Stimulated activated CD4-positive, alpha-beta T cell treated with anti-CD3 and anti-CD28 coated beads, Interleukin-15, amount 100 ng/mL, for 1 hour (primary cell): ENCODE measurements at places on chromosomes 2 and 18.

- no peak for DNase-seq
Observed at GRCh38 chr2:143909577-143910353, 610.2 kb downstream of the ZEB2 start.

DNA sequence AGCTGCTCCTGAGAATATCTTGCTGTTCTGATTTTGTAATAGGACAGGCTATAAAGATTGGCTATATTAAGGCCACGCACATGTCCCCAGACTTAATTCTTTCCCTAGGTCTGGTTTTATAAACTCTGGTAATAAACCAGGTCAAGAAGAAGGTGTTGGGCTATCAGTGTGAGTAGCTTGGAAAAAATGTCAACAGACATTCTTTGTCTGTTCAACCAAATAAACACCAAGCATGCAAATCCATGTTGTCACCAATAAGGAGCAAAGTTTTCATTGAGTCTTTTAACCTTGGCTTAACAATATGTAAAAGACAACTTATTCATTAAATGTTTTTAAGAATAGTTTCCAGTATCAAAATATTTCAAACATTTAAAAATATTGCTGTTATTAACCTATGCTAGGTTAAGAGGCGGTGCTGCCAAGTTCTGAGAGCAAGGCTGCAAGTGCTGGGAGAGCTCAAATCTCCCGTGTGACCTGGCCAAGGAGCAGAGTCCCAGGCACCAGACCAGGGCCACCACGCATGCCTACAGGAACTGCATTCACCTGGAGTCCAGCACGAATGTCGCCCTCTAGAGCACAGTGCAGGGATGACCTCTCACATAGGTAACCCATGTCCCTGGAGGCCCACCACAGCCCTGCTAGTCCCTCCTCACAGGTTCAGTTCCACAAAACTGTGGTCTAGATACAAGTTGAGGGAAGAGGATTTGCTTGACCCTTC lies 120.5 kb upstream of the POU3F3 start:
- DNase-seq = no peak

GRCh38 chr2:235462415-235462790 lies 31.4 kb upstream of the AGAP1 start:
- DNase-seq = no peak

DNA sequence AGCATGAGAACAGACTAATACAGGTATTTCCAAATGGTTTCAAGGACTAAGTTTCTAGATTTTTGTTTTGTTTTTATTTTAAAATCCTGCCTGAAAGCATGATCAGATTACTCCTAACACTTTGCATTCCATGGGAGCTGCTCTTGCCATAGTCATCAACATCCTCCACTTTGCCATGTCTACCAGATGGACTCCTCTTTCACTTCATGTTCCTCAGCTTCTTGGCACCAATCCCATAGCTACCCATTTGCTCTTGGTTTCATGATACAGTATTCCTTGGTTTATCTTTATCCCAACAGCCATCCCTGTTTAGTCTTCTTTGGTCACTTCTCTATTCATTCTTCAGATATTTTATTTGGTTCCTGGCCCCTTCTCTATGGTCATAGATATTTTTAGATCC lies 154.2 kb upstream of the CCDC195 start:
- DNase-seq = no peak

DNA sequence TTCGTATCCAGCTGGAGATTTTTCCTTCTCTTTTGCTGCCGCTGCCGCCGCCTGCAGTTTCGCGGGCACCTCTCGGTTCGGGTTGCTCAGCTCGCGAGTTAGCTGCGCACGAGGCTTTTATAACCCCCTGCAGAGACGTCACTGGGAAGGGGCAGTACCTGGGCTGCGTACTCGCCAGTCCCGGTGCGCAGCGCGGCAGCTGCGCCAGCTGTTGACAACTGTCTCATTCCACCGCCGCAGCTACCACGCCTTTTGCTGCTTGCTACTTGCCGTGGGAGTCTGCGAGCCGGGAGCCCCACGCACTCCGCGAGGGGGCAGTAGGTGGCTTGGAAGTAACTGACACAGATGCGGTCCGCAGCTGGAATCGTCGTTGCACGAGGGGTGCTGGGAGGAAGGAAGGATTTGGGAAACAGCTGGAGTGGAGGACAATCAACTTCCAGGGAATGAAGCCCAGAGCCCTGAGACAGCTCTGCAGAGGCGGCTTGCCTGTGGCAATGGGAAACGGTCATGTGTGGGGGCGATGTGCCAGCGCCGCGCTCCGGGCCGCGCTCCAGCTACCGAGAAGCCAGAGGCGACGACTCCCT lies at the start of gene TACR1:
Gene TACR1, minus strand, starts transcription at position 93 of the 584 bp plus-strand sequence. CDS start 586 bp downstream, outside the sequence.
- DNase-seq = no peak

DNA sequence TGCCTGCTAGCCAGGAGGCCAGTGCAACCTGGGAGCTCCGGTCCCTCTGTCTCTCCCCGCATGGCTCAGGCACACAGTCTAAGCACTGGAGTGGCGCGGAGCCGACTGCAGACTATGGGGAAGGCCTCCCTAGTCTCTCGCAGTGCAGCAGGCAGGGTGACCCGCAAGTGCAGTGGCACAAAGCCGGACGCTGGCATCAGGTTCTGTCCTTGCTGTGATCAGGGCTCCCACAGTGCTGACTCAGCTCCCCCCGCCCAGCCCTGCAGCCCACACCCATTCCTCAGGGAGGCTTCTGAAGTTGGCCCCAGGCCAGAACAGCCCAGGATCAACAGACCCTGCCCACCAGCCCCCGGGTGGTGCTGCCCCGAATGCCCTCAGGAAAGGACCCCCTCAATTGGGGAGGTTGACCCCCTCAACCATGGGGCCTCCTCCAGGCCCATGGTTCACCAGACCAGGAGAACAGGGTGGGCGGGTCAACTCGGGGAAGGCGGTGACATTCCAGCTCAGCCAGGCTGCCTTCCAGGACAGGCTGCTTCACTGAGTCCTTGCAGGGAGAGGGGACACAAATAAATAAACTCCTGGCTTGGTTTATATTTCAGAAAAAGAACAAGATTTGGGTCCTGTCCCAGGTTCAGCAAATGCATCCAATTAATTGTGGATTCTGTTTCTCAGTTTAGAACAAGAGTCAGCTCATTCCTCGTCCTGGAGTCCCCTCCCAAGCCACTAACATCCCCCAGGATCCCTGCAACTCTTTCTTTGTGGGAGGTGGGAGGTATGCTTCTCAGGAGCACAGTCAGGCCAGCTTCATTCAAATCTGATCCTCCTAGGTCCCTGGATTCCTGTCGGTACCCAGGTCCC lies 12.2 kb downstream of the BIN1 start:
- DNase-seq = no peak

- DNase-seq = no peak
Observed at GRCh38 chr2:59866436-59866835, 687.0 kb downstream of the BCL11A start.

GRCh38 chr2:187646556-187646955 lies 92.3 kb upstream of the TFPI start:
- no peak for DNase-seq

DNA sequence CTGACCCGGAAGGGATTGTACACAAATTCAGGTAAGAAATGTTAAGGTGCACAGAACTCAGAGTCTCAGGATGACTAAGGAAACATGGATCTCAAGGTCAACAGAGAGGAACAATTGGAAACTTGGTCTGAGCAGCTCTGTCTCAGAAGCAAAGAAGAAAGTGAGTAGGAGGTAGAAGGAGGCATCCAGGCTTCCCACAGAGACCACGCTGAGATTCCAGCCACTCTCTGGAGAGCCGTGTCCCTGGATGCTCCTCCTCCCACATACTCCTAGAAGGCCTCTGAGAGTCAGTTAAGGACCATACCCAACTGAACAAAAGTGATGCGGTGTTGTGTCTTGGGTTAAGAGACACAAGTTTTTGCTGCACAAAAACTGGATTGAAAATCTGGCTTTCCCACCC lies 8.6 kb upstream of the PLB1 start:
- no peak for DNase-seq

GRCh38 chr2:160911258-160911657 lies 249.0 kb upstream of the TANK start:
- DNase-seq = no peak

GRCh38 chr2:172739661-172740266 lies 4.1 kb downstream of the RAPGEF4 start:
- DNase-seq = no peak

DNA sequence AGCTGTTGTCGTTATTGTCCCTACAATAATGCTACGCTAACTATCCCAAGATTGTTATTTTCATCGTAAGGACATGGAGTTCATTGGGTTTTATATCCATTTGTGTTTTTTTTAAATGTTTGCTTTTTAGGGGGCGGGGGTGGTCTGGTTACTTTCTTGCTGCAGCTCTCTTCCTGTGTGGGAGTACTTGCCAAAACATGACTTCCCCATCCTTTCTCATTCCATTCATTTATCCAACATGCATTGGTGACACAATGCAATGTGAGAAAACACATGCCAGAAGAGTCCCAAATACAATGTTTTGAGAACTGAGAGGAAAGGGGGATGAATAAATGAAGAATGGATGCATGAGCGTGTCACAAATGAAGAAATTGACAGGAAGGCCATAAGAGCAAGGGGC lies 55.9 kb downstream of the E2F6 start:
- no peak for DNase-seq

DNA sequence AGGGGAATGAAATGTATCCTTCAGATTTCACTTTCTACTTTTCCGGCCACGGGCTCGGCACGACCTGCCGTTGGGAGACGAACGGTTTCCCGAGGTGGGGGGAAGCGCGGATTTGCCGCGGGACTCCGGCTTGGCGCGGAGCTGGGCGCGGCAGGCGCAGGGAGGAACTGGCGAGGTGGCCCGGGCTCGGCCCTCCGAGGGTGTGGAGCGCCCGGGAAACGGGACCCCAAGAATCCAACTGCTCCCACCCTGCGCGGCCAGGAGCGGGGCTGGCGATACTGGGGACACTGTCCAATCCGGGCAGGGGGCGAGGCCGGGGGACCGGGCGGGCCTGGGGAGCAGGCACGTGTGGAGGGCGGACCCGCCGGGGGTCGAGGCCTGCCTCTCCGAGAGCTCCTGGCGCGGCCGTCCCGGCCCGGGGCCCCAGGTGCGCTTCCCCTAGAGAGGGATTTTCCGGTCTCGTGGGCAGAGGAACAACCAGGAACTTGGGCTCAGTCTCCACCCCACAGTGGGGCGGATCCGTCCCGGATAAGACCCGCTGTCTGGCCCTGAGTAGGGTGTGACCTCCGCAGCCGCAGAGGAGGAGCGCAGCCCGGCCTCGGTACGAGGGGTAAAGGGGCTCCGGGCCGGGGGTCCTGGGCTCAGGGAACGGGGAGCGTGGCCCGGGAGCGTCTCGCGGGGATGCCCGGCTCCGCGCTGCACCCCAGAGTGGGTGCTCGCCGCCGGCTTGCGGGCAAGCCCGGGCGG lies at the start of gene ANXA4:
Gene ANXA4, plus strand, starts transcription at position 560 of the 747 bp plus-strand sequence. CDS start 39,432 bp downstream, outside the sequence.
- DNase-seq = peak; percentile 20

- DNase-seq = no peak
Observed at GRCh38 chr2:73368781-73369180, 16.9 kb upstream of the ALMS1 start.

DNA sequence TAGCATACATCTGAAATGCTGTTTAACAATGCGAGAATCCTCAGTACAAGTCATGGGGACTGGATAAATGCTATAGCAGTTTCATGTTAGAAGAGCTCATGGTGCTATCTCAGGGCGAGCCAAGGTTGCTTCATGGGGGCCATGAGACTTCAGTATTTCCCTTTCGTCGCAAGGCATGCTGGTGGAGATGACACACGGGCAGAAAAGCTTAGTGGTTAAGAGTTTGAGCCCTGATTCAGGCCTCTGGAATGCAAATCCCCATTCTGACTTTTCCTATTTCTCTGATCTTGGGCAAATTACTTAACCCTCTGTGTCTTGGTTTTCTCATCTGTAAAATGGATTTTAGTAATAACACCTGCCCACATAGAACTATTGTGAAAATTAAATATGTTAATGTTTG lies 57.4 kb upstream of the EPHA4 start:
- no peak for DNase-seq

GRCh38 chr2:118056165-118056534 lies 32.1 kb upstream of the INSIG2 start:
- DNase-seq = no peak

DNA sequence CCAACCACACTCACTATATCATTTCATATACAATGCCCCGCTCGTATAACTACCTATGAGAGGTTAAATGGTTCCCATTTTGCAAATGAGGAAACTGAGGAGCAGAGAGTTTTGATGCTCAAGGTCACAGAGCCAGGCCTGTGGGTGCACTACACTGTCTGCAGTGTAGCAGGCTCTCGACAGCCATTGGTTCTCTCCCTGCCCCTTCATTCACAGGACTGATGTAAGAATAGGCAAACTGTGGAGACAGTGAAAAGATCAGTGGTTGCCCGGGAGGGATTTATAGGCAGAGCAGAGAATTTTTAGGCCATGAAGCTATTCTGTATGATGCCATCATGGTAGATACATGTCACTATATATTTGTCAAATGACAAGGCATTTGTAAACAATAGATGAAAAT lies 39.0 kb upstream of the LBH start:
- no peak for DNase-seq

DNA sequence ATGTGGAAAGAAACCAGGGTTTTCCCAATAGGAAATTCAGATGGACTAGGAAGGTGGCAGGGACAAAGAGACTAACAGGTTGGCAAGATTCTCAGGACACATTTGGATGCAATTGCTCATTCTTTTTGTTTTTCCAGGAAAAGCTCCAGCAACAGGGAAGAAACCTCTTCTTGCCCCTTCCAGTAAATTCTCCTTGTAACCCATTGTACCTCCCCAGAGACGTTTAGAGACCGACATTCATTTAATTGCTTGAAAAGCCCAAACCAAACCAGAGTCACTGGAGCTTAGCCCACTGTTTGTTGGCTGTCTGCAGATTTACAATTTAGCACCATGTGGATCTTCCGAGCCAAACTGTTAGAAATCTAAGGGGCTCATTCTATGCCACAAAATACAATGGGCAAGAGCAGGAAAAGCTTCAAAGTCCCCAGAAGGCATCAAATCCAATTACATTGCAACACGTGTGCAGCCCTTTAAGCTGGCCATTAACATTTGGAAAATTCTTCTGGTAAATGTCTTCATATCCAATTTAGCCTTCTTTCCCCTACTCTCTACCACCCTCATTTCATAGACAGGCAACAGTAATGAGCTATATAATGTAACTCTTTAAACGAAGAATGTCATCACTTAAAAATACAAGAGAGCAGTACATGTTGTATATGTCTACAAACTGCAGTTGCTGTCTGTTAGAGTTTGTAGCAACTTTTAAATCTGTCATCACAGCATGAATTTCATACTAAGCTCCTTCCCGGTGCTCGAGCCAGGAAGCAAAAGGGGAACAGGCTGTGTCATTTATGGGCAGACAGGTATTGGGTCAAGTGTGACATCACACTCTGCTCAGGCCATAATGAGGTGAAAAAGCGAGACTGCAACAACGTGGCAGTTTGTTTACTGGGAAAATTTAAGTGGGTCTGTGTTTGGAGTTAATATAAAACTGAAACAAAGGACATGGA lies 235.6 kb upstream of the HNRNPA3 start:
- no peak for DNase-seq

DNA sequence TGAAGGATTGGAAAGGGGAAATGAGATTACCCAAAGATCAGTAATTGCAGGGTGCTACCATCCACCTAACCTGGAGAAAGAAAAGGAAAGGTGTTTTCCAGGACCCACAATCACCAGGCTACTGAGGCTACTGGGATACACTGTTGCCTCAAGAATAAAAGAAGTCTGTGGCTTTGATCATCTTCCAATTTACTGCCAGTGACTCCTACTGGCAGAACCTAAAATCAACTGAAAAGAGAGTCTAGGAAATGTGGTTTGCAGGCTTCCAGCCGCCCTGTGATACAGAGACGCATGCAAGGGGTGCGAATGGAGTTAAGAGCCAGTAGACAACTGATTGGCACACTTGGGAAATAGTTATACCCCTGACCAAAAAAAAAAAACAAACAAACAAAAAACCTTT lies 16.6 kb upstream of the TTL start:
- DNase-seq = no peak
